Stimulated activated CD4-positive, alpha-beta T cell treated with anti-CD3 and anti-CD28 coated beads, Interleukin-15, amount 100 ng/mL, for 1 hour (primary cell): ENCODE measurements at places on chromosomes 11 and 22.

- no peak for DNase-seq
Measured at GRCh38 chr11:121119440-121119839, 18.4 kb downstream of the TECTA start.

DNA sequence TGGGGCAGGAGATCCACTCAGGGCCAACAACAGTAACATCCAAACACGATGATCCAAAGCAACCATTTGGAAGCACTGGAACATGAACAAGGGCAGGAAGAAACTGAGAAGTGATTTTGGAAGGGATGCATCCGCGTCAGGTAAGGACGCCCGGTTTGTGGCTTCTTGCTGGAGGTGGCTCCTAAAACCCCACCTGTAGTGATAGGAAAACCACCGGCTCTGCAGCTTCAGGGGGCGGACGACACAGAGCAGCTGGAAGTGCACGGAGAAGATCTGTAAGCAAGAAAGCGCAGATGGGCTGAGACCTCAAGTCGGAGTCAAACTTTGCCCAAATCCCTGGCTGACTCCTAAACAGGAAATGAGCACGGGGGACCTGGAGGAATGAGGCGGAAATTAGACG, 1066.1 kb downstream of the BRD1 start:
- DNase-seq, result no peak

GRCh38 chr11:62125881-62126280, 2.1 kb downstream of the INCENP start:
- no peak for DNase-seq

- DNase-seq, result no peak
Measured at GRCh38 chr11:64835616-64836447, 8.6 kb downstream of the CDC42BPG start.

GRCh38 chr11:12159351-12160099, 49.1 kb downstream of the MICAL2 start:
- no peak for DNase-seq

DNA sequence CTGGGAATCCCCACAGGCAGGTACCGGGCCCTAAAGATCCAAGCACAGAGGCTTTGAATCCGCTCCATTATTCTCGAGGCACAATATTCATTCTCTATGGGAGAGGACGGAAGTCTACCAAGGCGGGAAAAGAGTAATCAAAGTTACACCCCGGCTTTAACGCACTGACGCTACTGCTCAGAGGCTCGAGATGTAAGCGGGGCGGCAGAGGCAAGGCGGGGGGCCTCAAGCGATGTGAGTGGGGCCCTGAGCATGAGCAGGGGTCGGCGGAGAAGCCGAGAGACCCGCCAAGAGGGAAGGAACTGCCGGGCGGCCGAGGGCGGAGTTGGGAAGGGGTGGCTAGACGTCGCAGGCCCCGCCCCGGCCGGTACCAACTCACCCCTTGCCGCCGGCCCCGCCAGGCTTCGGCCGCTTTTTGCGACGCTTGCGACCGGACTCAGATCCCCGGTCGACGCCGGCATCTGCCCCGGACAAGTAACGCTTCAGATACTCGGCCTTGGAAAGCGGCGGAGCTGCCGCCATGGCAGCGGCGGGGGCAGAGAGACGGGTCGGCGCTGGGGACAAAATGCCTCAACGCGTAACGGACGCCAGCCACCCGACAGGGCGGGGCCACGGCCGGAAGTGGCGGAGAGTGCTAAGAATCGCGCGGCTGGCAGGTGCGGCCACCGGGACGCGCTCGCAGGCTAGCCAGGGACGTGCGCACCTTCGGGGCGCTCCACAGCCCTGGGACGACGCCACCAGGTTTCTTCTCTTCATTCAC, at the start of gene BUD13:
Gene BUD13 (minus strand): TSS at position 545 of the 760 bp plus-strand sequence. CDS start 23 bp downstream, at position 522.
- DNase-seq, result peak; percentile 91

- no peak for DNase-seq
Measured at GRCh38 chr11:124717786-124718651, 21.7 kb upstream of the NRGN start.
